ENCODE measurements at places on chromosomes 12 and 14.
A peak's percentile ranks its signal among the peaks of the same experiment; 100 is the strongest.

- DNase-seq: no peak
Observed at GRCh38 chr12:76692846-76693245, 71.1 kb upstream of the ZDHHC17 start.

DNA sequence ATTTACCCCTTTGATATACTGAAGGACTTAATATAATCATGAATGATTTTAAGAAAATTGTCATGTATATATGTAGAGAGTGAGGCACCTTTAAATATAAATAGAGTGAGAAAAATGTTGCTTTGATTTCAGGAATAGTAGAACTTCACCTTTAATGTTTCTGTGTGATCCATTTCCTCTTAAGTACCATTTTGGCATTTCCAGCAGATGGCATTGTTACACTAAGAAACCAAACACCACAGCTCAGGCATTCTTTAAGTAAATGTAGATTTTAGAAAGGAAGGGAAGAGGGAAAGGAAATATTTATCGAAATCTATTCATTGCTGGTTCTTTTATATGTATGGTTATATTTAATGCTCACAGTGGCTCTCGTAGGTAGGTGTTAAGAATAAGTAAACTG, 556.7 kb upstream of the FBXO33 start:
- DNase-seq: peak; percentile 42

GRCh38 chr12:109581334-109581691, 7.7 kb downstream of the MVK start:
- no peak for DNase-seq

- DNase-seq: no peak
Observed at GRCh38 chr14:49494836-49495235, 91.3 kb downstream of the RPS29 start.

- no peak for DNase-seq
Observed at GRCh38 chr12:19771858-19772257, 332.6 kb downstream of the AEBP2 start.

DNA sequence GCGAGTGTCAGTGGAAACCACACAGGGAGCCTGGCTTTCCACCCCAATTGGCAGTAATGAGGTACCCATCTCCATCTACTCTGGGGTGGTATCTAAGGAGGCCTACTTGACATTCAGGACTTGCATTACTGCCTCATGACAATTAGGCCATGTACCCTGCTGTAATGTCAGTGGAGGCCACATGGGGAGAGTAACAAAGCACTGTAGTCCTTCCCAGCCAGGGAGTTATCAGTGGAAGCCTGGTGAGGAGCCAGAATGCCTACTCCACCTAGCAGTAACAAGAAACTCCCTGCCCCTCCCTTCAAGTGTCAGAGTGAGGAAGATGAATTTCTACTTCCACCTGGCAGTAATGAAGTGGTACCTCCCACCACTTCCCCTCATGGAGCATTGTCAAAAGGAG, 12.5 kb downstream of the TIMM9 start:
- DNase-seq: no peak

Data from muscle of arm (tissue), 14 donors.